MM.1S (cell line): ENCODE measurements at places on chromosomes 5 and 9.

DNA sequence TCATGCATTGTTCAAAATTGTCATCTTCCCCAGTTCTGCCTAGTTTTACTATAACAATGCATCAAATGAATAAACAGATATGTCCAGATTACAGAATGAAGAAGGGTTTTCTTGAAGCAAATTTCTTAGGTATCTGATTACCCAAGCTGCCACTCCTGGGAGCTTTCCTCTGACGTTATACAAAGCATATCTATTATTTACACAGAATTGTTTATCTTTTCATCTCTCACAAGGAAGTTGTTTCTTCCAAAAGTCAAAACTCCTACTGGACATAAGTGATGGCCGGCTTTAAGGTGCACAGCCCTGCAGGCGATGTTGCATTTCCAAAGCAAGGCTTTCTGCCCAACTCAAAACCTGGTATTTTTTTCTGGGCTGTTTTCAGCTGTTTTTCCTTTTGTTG lies 73.4 kb upstream of the ANKH start:
- DNase-seq, result no peak

DNA sequence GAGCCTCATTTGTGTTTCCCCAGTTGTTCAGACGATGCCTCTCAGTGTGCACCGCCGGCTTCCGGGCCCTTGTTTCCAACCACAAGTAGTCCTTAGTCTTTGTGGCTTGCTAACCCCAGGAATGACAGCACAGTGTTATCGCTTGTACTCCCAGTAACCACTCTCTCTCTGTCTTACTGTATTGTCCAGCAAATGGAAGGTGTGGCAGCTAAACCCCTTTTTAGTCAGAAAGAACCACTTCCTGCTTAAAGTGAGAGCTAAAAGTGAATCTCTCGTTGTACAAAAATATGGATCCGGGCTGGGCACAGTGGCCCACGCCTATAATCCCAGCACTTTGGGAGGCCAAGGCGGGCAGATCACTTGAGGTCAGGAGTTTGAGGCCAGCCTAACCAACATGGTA lies 61.3 kb downstream of the ENC1 start:
- DNase-seq, result peak; percentile 84

- no peak for DNase-seq
These were observed 136.2 kb downstream of the CDH6 start for GRCh38 chr5:31329715-31330114.

- DNase-seq, result no peak
These were observed 46.2 kb downstream of the IARS1 start for GRCh38 chr9:92247296-92247695.

DNA sequence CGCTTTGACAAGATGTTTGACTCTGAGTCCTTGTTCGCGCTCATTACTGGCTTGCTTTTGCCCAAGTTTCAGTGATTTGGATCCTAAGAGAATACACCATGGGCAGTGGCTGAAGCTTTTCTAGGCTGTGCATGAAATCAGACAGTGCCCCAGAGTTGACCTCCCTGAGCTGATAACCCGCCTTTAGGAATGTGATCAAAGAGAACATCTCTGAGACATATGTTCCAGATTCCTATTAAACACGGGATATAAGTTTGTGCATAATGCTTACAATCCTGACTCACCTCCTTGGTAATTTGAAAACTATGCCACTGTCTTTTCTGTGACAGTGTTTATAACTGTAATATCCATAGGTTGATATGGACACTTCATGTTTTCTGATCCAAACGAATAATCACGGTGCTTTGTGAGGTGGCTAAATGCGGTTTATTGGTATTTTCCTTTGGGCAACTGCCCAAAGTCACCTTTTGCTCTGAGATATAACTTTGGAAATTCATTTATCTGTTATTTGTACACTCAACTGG lies 732.9 kb downstream of the MTRR start:
- no peak for DNase-seq

- DNase-seq, result peak; percentile 65
These were observed 350 bp upstream of the ECPAS start for GRCh38 chr9:111484572-111484894.

- no peak for DNase-seq
These were observed 340.5 kb downstream of the RAB3C start for GRCh38 chr5:58923355-58923754.

GRCh38 chr9:127754099-127755060 lies 19.3 kb upstream of the TOR2A start:
- DNase-seq, result no peak
